Jurkat, Clone E6-1 (cell line): ENCODE measurements at places on chromosomes 1 and 21.

- no peak for DNase-seq
Measured at GRCh38 chr1:32895325-32896215, 5.6 kb downstream of the TMEM54 start.

DNA sequence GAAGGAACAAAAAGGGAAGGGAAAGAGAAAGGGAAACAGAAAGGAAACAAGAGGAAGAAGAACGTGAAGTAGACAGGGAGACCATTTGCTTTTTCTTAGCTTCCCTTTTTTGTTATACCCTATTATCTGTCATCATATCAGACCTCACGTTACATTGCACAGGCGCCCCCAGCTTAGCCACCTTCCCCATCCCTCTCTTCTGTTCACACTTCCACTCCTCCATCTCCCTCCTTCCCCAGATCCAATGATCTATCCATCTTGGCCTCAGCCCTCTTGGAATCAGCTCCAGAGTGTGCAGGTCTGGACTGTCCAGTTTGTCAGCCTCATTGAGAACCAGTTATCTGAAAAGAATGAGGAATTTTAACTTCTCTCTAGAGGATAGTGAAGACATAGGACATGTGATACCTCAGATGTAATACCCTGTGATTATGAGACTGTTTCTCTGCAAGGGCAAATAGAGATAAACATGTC is 101.1 kb upstream of the ERRFI1 start:
- no peak for DNase-seq

- no peak for DNase-seq
Measured at GRCh38 chr1:38547321-38547720, 312.3 kb downstream of the RRAGC start.

GRCh38 chr21:23811805-23812204 is 1795.5 kb downstream of the MRPL39 start:
- DNase-seq, result no peak

DNA sequence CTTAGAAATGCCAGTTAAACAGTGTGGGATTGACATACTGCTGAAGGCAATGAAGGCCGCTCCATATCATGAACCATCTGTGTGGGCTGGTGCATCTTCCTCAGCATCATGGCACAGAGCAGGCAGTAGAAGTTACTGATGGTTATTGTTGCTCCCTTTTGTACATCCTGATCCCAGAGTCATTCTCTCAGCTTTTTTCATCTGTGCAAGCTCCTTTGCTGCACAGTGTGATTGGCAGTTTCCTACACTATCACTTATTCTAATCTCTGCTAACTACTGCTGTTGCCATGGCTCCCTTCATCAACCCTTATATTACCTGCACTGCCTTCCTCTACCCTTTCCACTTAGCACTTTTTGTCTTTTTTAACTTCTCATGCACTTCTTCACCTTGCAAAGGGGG is 16.2 kb downstream of the RGS13 start:
- DNase-seq, result no peak

DNA sequence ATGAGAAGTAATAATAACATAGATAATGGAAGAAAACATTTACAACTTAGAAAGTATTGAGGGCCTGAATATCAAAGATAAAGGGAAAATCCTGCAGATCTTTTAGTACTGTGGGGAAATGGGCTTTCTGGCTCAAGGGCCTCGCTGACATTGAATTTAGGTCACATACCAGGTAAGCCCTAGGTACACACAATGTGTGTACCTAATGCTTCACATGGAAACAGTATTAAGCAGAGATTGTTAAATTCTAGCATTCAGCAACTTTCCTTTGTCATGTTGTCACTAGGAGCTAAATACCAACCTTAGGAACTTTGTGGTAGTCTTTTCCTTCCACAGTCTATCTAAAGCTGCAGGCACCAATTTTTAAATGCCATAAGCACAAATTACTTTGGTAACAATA is 49.7 kb downstream of the ODF2L start:
- no peak for DNase-seq

DNA sequence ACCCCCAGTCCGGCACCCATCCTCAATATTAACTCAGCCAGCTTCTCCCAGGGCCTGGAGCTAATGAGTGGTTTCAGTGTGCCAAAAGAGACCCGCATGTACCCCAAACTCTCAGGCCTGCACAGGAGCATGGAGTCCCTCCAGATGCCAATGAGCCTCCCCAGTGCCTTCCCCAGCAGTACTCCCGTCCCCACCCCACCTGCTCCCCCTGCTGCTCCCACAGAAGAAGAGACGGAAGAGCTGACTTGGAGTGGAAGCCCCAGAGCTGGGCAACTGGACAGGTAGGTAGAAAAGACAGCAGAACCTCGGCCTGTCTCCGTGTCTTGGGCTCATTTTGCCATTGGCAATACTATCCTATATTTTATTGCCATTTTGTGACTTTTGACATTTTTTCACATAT is 45.4 kb upstream of the IPO9 start:
- DNase-seq, result no peak

GRCh38 chr1:109664671-109665070 is 3.2 kb upstream of the GSTM2 start:
- no peak for DNase-seq

- DNase-seq, result no peak
Measured at GRCh38 chr1:75165264-75165663, 31.1 kb downstream of the LHX8 start.

DNA sequence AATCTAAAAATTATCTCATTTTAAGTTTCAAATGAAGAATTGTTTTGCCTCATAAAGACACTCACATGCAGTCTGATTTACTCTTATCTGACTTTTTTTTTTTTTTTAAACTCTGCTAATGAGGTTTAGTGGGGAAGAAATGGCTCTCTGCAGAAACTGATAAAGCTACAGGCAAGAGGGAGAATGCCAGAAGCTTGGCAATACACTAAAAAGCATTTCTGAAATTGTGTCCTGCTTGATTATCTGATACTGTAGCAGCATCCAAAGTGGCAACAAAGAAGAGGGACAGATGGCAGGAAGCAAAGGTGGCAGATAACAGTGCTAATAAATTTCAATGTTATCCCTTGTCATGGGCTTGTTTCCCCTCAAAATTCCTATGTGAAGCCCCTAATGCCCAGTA is 1744.9 kb downstream of the NCAM2 start:
- DNase-seq, result no peak

- DNase-seq, result no peak
Measured at GRCh38 chr1:110243146-110243545, 33.0 kb downstream of the KCNC4 start.

DNA sequence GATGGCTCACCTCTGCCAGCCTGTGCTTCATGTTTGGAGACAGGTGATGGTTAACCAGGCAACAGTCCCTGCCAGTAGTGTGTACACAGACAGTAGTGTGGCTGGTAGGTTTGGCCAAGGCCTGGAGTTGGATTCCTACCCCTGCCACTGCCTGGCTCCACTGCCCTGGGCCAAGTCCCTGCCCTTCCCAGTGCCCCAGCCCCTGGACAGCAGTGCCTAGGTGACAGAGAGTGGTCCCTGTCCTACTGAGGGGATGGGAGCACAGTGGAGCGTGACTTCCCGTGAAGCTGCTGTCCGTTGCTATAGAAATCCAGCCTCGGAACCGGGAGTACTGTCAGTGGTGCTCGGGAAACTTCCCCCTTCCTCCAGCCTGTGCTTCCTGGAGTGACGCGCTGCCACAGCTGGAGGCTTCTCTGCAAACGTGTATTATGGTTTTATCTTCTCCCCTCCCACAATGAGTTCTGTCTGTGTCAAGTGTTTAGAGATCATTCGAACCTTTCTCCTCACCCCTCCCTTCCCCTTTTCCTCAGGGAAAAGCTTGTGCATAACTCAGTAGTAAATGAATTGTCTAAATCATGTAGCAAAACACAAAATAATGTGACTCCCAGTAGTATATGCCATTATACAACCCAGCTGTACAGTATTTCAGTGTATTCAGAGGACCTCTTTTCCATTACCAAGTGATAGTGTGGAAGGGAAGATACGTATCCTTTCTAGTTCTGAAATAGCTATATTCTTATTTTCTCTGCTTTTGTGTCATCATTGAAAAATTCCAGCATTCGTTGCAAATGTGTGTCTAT is 73.4 kb downstream of the GALNT2 start:
- no peak for DNase-seq

GRCh38 chr1:116775116-116775752 is 21.0 kb downstream of the CD2 start:
- DNase-seq, result no peak

DNA sequence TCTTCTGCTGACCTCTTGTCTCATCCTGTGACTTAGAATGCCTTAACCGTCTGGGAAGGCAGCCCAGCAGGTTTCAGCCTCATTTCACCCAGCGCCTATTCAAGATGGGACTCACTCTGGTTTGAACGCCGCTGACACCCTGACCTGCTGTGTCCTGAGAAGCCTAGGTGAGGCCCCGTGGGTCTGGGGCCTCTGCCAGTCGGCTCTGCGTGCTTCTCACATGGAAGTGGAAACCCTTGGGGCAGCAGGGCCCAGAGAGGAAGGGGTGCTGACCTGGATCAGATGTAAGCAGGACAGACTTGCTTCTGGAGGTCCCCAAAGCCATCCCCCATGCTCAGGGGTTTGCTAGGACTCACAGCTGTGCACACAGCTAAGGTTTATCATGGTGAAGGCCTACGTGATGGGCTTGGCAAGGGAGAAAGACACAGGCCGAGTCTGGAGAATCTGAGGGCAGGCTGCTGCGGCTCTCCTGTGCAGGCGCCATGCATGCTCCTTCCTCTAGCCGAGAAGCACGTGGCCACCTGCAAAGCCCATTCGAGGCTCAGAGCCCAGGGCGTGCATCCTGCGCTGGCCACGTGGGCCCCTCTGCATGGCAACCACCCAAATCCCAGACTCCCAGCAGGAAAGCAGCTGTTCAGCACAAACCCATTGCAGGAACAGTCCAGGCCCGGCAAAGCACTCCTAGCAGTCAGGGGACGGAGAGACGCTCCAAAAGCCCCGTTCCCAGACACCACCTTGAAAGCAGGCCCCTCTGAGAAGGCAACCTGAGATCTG is 3.8 kb downstream of the TRPM2 start:
- DNase-seq, result no peak

DNA sequence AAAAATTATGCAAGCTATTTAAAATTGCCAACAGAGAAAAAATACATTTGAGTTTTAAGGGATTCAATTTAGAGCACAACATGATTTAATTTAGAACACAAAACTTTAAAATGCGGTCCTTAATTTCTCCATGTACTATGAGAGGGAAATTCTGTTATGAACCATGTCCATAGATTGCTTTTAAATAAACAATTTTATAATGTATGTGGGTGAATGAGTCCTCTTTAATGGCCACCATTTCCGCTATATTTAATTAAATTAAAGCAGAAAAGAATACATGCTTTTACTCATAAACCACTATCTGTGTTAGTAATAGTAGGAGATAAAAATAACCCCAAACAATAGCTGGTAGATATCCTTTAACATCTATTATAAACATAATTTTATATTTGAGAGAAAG is 914.6 kb downstream of the LTN1 start:
- DNase-seq, result no peak

DNA sequence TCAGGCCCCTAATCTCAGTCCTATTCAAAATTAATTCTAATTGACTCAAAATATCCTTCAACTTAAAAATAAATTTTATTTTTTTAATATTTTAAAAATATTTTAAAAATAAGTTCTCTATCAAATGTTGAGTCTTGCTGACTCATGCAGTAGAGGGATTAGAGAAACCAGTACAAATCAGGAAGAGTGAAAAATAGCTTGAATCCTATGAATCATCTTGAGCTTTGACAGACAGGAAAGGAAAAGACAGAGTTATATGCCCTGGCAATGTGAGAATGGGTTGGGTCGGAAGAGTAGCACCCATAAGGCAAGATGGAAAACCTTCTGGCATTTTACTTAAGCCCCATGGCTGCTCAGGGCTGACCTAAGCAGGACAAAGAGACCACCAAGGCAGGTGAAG is 346.6 kb upstream of the RUNX1 start:
- no peak for DNase-seq
